T1000 (cell line): ENCODE measurements at places on chromosomes 3 and 15.
A peak's percentile ranks its signal among the peaks of the same experiment; 100 is the strongest.

DNA sequence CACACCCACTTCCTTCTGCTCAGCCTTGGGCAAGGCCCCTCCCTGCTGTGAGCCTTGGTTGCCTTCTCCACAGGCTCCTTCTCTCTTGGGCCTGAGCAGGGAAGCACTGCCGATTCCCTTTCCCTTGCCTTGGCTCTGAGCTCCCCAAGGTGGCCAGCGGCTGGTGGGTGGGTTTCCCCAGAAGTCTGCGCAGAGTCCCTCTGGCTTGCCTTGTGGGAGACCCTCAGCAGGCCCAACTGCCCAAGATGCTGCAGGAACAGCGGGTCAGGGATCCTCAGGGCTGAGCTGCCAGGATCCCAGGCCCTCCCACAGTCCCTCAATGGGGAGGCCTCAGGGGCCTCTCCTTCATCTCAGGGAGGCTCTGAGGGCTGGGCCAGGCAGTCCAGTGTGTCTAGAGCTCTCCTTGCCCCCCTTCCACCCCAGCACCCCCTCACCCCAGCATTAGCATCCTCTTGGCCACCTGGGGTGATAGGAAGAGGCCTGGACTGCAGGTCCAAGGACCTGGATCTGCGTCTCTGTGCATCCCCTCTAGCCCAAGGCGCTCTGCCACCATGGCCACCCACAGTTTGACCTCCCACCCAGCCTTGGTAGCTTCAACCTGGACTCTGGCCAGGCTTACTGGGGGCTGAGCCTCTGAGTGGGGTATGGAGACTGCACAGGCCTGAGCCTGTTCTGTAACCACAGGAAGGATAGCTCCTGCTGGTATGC lies 68.6 kb downstream of the EXOG start:
- no peak for DNase-seq

DNA sequence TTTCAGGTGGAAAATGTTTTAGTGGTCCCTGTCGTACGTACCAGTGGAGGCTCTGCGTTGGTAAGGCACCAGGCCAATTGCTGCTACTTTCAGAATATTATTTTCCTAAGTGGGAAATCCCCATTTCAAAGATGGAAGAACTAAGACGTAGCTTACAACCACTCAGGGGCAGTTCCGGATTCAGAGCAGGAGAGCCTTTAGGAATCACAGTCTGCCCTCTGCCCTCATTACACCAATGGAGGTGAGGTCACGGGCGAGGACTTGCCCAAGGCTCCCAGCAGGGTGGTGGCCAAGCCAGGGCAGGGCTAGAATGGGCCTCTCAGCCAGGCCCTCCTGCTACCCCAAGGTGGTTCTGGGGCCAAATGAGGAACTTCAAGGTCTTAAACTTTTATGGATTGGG lies 72.6 kb downstream of the RASGRF1 start:
- no peak for DNase-seq

- DNase-seq = no peak
Measured at GRCh38 chr3:25125201-25125600, 302.9 kb upstream of the RARB start.

GRCh38 chr3:9837701-9838582 lies 5.9 kb downstream of the RPUSD3 start:
- no peak for DNase-seq

- no peak for DNase-seq
Measured at GRCh38 chr15:73931441-73931840, 5.2 kb downstream of the LOXL1 start.

DNA sequence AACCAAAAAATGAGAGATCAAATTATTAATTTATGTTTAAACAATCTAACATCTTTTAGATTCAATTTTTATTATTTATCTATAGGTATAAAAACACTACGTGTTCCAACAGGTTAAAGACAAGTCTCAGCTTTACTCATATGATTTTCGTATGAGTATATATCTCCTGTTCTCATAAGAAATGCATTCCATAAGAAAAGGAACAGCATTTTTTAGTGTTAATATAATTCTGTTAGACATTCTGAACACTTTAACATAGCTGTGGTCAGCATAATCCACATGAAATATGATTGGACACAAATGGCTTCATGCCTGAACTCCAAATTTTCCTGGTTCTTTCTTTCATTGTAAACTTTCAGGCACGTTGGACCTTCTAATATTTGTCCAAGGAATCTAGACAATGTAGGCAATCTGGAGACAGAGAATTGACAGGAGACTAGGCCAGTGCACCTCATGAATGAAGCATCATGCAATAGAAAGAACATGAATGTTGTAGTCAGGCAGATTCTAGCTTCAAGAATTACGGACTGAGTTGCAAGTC lies 1122.0 kb upstream of the ALCAM start:
- no peak for DNase-seq

DNA sequence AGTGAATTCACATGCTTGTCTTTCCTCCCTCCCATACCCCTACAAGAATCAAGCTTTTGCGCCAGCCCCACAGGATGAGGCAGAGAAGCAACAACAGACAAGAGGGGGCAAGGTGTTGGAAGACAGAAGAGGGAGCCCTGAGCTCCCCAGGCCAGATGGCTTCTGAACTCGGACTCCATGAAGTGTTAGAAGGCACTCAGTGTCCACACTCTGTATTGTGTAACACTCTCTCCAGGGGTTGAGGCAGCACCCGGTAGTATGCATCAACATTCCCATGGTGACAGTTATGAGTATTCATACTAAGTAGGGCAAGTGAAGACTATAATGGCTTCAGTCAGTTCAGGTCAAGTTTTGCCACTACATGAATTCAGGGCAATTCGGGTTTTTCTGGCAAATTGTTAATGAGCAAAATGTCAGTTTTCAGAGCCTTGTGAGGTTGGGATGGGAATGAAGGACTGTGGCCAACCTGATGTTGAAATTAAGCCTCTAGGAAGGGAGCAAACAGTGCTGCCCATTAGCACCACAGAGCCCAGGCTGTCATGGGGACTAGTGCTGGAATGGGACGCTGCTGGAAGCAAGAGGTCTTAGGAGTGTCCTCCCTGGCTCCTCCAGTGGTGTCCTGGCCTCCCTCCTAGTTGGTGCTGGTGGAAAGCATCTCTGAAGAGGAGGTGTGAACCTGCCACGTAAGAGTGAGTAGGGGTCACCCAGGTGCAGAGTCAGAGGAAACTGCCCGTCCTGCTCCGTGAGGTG lies 79.4 kb downstream of the KLF15 start:
- no peak for DNase-seq

- DNase-seq = no peak
Measured at GRCh38 chr15:57031605-57032004, 113.2 kb downstream of the TCF12 start.

GRCh38 chr3:18572809-18573208 lies 147.7 kb upstream of the SATB1 start:
- no peak for DNase-seq

DNA sequence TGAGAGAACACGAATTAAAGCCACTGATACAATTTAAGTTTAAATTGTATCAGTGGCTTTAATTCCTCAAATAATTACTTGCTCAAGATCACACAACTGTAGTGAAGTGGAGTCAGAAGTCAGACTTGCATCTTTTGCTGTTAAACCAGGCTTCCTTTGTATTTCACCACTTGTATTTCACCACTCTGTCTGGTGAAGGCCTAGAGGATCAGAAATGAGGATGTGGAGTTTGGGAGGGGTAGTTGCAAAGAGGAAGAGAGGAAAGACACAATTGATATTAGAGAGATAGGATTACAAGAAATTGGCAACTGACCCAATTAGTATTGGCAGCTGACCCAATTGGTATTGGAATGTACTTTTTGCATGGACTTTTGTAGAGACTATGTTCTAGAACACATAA lies 288.1 kb upstream of the GPR149 start:
- no peak for DNase-seq

DNA sequence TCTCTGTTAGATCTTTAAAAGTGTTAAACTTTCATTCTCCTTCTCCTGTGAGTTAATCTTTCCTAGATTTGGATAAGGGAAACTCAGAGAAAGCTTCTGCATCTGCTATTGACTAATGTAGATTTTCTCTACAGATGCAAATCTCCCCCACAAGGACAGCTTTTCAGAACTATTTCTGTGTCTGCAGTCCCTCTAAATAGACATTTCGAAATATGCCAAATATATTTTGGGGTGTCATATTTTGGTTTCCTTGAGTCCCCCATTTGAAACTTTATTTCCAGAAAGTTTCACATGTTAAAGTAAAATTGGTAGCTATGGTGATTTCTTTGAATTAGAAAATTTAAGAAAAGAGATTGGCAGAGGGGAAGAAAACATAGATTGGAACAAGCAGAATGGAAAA lies 852.3 kb upstream of the ALCAM start:
- no peak for DNase-seq

- DNase-seq = no peak
Measured at GRCh38 chr3:14300721-14301399, 101.5 kb upstream of the SLC6A6 start.

DNA sequence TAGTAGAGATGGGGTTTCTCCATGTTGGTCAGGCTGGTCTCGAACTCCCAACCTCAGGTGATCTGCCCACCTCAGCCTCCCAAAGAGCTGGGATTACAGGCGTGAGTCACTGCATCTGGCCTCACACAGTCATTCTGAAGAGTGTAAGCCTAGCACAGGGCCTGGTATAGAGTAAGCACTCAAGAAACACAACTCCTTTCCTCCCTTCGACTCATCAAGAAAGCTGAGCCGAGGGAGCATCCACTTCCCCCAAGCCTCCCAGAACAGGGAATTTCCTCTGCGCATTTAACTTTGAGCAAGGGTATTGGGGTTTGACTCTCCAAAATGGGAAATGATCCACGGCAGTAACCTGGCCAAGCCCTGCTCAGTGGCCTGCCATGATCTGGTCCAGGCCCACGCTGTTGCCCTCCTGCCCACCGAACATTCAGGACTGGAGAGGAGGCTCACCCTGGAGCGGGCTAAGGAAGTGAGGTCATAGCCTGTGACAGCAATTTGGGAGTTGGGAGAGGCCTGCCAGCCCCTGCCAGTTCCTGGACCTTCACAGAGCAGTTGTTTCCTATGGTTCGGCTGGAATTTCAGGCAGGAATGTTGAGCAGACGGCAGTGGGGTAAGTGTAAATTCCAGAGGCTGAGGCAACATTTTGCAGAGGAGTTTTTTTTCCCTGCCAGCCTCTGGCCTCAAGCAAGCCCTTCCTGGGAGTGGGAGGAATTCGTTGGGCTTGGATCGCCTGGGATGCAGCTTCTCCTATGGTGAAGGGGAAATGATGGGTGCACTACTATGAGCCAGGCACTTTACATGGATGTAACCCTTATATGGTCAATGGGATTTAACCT lies 21.2 kb upstream of the SMAD3 start:
- DNase-seq = peak; percentile 58

GRCh38 chr3:37174532-37175126 lies at the start of gene LRRFIP2:
Gene LRRFIP2, minus strand, starts transcription at chr3:37174582. Its CDS starts 25,599 bp downstream, at chr3:37148983.
- no peak for DNase-seq

GRCh38 chr15:83927704-83928391 lies 273.9 kb downstream of the ADAMTSL3 start:
- DNase-seq = no peak

DNA sequence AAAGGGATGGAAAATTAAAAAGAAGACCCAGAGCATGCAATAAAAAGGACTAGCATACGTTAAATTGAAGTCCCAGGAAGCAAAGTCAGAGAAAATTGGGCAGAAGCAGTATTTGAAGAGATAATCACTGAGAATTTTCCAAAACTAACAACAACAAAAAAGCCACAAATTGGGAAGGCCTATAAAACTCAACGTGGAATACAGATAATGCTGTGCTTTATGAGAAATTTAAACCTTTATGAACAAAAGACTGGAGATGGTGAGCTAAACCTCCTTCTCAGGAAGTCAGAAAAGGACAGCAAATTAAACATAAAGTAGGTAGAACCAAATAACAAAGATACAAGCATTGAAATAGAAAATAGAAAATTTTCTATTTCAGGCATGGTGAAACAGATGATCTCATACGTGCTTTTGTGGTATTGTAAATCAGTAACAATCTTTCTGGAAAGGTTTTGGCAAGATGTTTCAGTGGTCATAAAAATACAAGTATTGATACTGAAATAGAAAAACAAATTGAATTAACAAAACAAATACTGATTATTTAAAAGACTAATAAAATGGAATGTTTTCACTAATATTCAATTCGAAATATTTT lies 55.6 kb downstream of the LYSMD4 start:
- DNase-seq = no peak

DNA sequence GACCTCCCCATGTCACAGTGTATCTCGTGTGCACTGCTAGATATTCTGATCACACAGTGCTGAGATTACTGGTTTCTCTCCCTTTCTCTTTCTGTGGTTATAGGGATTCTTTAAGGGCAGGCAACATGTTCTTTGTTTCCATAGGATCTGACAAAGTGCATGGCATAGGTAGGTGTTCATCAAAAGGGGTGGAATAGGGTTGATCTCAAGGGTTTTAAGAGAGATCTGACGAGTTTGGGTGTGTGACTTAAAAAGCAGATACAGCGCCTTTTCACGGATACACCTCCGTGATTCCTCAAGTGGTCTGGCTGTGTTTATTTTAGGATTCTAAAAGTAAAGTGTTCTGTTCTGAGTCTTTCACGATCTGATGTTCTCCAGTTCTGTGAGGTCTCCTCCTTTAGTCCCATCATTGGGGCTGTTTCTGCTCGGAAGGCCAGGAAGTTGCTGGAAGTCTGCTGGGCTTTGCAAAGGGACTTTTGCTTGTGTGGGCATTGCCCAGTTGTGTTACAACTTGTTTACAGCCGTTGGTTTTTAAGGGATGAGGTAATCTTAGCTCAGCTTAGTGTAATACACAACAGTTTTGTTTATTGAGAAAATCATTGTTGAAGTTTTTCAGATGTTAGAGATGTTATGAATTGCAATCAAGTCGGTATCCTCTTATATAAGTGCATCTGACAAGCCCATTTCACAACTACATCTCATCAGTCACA lies 34.8 kb downstream of the IGF1R start:
- DNase-seq = no peak

GRCh38 chr3:111601810-111602209 lies 6.7 kb upstream of the ZBED2 start:
- DNase-seq = no peak

- DNase-seq = no peak
Measured at GRCh38 chr3:47007001-47007400, 27.5 kb downstream of the NBEAL2 start.

GRCh38 chr3:48820612-48821324 lies 26.9 kb downstream of the PRKAR2A start:
- no peak for DNase-seq

- DNase-seq = no peak
Measured at GRCh38 chr3:160259589-160259988, 34.4 kb downstream of the C3orf80 start.

DNA sequence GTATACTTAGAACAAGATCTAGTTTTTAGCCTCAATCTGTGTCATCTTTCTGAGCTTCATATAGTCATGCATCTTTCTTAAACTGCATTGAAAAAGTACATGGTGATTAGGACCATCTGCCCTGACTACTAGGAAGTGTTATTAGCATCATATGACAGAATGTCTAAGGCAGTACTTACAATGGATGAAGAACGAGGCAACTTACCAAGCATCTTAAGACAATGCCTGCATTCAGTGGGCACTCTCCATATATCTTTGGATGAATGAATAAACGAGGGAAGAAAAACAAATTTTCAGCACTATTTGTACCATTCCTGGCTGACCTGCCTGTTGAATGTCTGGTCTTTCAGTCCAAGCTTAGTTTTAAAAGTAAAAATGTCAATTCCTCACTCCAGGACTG lies 185.4 kb upstream of the EPHA3 start:
- no peak for DNase-seq
